Parietal lobe (tissue), 2 donors: ENCODE measurements at places on chromosomes 1 and 21. TPM values are rescaled to one million over a fixed set of nuclear protein-coding genes. Genes with fewer than 3 reads are reported as not detected.

CTH gene
- total RNA-seq, result 6.6 TPM

SUSD4 gene
- 21.0 TPM for total RNA-seq

PADI2 gene
- 1.6 TPM for total RNA-seq

OPTC gene
- not detected for total RNA-seq

SH2D1B gene
- total RNA-seq, result not detected

LCE1E gene
- not detected for total RNA-seq
